GF-D8 (cell line): ENCODE measurements at places on chromosomes 4 and X.

GRCh38 chr4:71338846-71339593 is at the start of gene SLC4A4:
TSS of gene SLC4A4 (plus strand) at chr4:71339020.
- no peak for DNase-seq

GRCh38 chrX:26783512-26784225 is 567.7 kb downstream of the MAGEB5 start:
- DNase-seq: no peak

DNA sequence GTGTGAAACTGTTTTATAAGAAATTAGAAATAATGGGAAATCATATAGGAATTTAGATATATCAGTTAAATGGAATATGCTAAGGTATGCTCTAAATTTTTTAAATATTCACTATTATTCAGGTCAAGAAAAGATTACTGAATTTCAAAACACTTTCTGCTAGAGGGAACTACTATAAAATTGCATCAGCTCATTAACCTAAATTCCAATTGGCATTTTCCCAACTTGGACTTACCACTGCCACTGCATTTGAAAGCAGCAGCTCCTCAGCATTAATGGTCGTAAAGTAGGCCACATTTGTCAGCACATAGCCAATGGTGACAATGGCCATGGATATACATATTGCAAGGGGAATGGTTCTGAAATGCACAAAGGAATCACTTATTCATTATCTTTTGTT is 57.3 kb downstream of the SLC7A11 start:
- DNase-seq: no peak

- DNase-seq: no peak
These were observed 54.6 kb upstream of the GPR78 start for GRCh38 chr4:8525383-8526120.

DNA sequence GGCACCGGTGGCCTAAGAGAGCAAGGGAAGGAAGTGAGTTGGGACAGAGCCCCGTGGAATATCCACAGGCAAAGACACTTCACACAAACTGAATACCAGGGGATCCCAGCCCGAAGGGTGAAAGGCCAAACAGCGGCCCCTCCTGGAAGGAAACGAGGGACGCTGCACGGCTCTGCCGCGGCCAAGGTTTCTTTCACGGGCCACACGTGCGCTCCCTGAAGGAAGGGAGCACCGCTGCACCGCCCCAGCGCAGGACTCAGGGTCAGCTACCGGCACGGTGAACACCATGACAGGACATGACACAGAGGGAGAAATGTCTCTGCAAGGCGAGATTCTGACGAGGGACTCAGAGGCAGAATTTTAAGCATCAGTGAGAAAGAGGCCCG is 31.5 kb upstream of the GTPBP6 start:
- no peak for DNase-seq

- no peak for DNase-seq
These were observed 6.2 kb upstream of the MOB1B start for GRCh38 chr4:70895811-70896491.

GRCh38 chr4:28225050-28225449 is 1364.4 kb downstream of the STIM2 start:
- no peak for DNase-seq

DNA sequence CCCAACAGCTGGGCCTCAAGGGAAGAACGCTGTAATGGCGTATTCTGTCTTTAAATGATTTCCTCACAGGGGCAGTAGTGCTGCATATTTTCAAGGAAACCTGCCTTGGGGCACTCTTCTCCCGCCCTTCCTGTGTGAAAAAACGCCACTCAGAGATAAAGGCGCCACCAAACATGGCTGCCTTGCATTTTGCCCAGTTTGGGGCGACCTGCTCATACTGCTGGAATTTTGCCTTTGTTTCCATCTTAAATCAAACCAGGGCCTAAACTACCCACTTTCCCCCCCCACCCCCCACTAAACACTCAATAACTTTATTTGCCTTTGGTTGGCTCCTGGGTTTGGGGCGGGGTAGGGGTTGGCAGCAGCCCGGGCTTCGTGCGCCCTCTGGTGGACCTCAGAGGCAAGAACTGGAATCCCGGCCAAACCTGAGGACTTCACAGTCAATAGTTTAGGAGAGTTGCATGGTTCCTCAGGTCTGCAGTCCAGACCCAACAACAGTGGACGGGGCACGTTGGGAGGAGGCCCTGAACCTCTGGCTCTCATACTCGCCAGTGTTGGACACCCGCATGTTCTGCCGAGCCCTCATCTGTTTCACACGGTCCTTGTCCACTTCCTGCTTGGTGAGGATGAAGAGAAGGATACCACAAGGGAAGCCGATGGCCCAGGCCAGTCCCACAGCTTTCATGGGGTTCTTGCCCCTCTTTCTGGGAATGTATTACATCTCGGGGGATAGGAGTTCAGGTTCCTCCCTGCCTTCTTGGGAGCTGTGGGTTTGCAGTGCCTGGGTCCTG is 220.1 kb upstream of the STK26 start:
- DNase-seq: no peak

GRCh38 chr4:56619816-56620215 is 61.3 kb downstream of the HOPX start:
- no peak for DNase-seq

GRCh38 chr4:72779241-72779640 is 210.2 kb upstream of the ADAMTS3 start:
- no peak for DNase-seq

- DNase-seq: peak; percentile 76
These were observed 6.8 kb downstream of the PDS5A start for GRCh38 chr4:39970671-39971640.

DNA sequence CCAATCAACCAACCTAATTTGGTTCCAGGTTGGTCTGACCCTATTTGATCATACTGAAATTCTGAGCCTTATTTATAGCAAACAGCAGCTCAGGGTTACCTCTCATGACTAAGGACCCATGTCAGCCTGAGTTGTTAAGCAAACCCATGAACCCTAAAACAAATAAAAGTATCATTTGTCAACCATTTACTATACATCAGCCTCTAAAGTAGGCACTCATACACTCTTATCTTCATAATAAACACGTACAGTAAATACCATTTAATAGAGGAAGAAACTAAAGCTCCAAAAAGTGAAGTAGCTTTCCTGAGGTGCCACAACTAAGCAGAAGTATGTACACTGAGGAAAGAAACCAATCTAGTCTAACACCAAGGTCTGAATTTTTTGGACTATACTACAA is 25.2 kb downstream of the MANBA start:
- no peak for DNase-seq

- DNase-seq: no peak
These were observed 39.7 kb upstream of the DCLK2 start for GRCh38 chr4:150038335-150039076.

- no peak for DNase-seq
These were observed 152.7 kb downstream of the TEX11 start for GRCh38 chrX:70755850-70756249.

GRCh38 chr4:88743696-88744095 is 46.1 kb upstream of the NAP1L5 start:
- DNase-seq: no peak

DNA sequence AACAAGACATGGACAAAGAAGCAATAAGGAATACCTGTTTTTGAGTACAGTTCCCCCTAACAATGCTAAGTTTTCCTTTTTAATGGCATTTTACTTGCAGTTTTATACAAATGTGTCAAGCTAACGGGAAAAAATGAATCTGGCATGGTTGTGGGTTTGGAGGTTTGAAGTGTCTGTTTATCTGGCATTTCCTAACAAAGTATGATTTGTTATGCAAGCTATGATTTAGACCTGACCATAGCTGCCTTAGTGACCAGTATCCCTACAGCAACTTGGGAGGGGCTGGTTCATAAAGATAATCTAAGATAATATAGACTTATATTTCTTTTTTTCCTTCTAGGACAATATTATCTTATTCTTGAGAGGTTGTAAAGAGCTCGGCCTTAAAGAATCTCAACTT is 60.6 kb downstream of the LIMCH1 start:
- DNase-seq: no peak

DNA sequence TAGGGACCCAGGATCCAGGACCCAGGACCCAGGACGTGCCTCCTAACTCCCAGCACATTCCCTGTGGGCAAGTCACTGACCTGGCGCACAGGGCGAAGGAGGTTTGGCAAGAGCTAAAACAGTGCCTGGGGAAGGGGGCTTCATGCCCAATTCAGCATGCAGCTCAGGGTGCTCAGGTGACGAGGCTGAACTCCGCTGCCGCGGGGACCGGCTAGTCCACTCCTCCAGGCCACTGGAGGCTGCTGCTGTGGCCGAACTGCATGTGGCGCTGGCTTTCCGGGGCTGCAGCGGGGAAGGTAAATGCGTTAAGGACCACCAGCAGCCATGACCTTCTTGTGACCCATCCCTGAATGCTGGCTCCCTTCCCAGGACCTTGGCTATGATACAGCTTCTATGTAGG is 4.9 kb upstream of the PIM2 start:
- DNase-seq: no peak

DNA sequence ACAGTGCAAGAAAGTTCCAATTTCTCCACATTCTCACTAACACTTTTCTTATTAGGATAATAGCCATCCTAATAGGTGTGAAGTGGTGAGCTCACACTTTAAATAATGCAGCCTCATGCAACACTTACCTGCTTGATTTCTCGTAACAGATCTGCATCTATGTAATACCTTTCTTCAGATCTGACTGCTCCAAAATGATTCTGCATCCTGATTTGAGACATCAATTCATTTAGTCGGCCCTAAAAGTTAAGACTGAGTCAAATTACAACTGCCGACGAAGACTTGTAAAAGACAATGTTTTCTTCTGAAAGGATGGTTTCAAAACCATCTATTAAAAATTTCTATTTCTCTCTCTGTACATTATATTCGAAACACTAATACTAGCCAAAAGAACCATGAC is 30.7 kb downstream of the NUP54 start:
- no peak for DNase-seq

DNA sequence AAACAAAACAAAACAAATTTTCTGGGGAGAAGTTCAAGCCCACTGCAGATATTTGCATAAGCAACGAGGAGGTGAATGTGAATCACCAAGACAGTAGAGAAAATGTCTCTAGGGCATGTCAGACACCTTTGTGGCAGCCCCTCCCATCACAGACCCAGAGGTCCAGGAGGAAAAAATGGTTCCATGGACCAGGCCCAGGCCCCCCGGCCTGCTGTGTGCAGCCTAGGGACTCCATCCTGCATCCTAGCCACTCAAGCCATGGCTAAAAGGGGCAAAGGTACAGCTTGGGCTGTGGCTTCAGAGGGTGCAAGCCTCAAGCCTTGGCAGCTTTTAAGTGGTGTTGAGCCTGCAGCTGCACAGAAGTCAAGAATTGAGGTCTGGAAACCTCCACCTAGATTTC is 54.0 kb downstream of the LPAR4 start:
- DNase-seq: no peak

GRCh38 chr4:156146571-156146970 is 192.9 kb upstream of the CTSO start:
- DNase-seq: no peak

- no peak for DNase-seq
These were observed 62.0 kb downstream of the CCSER1 start for GRCh38 chr4:90189178-90189577.

GRCh38 chr4:42366959-42367358 is 30.3 kb upstream of the SHISA3 start:
- no peak for DNase-seq

DNA sequence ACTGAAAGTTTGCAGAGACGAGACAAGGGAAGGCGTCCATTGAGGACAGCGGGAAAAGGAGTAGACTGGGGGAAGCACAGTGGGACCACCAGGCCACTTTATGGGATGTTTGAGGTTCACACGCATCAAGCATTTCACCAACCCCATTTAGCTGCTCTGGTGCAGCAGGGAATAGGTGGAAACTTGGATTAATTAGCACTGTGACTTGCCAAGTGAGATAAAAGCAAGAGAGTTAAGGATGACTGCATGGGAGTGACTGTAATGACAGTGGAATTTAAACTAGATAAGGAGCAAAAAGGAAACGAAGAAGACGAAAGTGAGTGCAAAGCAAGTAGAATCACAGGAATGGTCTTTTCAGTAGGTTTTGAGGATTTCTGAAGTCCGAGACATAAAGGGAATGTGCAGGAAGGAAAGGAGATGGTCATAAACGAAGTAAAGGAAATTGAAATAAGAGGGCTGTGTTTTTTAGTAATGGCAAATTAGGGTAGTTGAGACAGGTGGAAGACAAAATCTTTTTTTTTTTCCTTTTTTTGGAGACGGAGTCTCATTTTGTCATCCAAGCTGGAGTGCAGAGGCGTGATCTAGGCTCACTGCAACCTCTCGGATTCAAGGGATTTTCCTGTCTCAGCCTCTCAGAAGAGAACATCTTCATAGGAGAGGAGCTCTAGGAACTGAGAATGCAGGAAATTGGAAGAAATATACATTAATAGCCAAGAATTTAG is 119.0 kb upstream of the MAP9 start:
- no peak for DNase-seq

DNA sequence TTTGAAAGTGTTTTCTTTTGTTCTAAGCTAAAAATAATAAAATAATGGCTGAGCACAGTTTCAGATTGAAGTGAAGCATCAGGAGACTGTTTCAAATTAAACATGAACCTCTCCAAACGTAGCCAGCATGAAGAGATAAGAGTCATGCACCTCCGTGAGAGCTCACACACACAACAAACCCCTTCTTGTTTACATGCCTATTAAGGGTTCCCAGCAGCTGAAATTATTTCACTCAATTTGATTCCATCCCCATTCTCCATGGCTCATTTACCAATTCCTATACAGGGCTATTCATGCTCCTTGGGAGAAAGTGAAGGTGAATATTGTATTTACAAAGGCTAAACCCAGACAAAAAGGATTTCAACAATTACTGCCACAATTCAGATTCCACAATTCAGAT is 954.1 kb upstream of the INTU start:
- DNase-seq: no peak

DNA sequence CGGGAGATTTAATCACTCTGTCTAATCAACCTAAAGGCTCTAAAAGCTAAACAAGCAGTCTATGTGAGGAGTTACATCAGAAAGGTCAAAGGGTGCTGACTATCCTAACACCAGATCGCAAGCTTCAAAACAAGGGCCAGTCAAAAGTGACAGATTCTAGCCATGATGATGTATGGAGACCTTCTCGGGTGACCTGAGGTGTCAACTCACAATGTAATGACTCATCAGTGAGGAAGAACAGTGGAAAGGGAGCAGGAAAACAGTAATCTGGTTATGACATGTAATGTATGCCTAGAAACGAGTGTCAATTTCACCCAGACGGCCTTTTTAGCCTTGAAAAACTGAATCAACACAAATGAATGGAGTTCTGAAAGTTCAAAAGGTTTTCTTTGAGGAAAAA is 375.3 kb downstream of the IDS start:
- DNase-seq: no peak

- no peak for DNase-seq
These were observed 125.6 kb downstream of the CBR4 start for GRCh38 chr4:168884251-168885124.

DNA sequence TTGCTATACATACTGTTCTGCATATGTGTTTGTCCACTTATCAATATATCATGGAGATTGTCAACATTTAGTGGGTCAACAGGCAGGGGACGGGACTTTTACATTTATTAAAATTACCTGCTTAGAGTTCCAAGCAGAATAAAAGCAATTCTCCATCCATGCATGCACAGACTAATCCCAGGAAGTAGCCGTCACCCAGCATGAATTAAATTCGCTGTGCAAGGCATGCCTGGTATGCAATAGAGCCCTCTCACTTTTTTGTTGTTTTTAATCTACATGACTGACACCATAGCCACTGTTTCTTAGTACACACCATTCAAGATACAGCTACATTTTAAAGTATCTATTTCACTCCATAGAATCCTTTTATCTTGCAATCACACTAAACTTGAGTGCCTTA is 108.9 kb downstream of the USP46 start:
- no peak for DNase-seq
